ENCODE measurements at places on chromosomes 1 and 21.
A peak's percentile ranks its signal among the peaks of the same experiment; 100 is the strongest.

DNA sequence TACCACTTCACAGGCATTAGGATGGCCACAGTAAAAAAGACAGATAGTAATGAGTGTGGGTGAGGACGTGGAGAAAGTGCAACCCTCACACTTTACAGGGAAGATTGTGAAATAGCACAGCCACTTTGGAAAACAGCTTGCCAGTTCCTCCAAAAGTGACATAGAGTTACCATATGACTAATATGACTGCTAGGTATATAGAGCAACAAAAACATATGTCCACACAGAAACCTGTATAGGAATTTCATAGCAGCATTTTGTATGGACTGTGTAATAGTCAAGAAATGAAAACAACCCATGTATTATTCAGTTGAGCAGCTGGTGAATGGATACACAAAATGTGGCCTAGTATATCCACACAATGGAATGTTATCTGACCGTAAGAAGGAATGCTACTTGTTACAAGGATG lies 30.4 kb upstream of the LBR start:
- DNase-seq: no peak

- DNase-seq: no peak
These were observed 26.5 kb downstream of the CNIH4 start for GRCh38 chr1:224383218-224383617.

DNA sequence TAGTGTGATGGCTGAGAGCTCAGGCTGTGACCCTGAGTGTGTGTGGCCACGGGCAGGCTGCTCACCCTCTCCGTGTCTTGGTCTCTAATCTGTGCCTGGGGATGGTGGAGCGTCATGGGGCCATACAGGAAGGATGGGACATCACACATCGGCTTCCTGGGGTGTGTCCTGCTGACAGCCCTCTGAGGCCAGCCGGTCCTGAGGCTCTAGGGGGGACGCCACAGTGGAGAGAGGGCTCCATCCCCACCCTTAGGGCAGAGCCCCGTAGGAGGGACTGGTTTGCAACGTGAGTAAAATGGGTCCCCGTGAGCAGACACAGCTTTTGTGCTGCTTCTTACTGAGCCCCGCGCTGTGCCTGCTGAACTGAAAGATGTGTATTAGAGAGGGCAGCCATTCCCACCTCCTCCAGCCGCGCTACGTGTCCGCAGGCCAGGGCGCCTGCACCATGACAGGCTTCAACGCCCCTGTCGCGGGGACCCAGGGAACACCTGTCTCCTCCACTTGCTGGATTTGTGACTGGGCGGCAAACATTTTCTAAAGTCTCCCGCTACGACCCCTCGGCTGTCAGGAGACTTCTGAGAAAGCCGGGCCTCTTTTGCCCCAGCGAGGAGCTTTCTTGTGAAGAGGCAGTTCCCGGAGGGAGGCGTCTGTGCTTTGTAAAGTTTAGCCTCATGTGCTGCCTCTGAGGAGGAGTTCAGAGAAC lies 8.1 kb downstream of the COL18A1 start:
- DNase-seq: no peak

DNA sequence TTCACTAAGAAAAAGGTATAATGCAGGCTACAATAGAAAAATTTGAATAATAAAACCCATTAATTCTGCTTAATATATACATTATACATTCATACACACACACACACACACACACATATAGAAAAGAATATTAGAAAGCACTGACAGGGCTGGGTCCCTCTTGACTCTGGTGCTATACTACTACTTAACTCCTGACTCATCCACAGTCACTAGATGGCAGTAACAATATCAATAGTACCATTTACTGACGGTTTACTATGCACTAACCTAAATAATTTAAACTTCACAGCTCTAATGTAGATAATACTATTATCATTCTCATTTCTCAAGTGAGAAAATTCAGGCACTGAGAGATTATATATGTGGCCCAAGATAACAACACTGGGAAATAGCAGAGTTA lies 87.5 kb downstream of the COP1 start:
- no peak for DNase-seq

DNA sequence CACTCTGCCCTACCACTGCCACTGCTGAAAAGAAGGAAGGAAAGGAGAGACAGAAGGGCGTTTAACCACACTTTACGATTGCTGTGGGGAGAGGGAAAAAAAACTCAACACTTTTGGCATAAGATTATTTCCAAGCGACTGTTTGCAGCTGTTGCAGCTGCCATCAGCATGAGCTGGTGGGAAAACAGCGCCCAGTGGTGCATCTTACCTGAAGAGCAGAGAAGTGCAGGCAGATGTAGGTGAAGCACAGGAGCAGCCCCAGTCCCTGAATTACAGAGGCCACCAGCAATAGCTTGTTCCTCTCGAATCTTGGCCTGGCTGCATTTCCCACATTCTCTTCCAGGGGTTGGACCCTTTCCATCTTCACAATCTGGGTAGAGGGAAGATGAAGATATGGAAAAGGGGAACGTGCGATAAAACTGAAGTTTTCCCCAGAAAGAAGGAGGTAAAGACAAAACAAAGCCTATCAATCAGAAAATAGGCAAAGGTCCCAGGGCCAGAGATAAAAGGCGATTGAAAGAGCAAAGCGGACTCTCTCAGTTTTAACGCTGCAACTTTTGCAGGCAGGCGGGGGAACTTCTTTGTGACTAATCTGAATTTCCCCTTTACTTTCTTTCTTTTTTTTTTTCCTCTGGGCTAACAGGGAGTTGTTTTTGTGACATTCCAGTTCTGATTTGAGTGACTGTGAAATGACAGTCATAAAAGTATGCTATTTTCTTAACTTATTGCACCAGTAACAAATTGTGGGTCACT lies at the start of gene TNFSF4:
TSS of gene TNFSF4 (minus strand) at position 516 of the 753 bp plus-strand sequence. CDS start at position 361, 155 bp downstream.
- DNase-seq: no peak

DNA sequence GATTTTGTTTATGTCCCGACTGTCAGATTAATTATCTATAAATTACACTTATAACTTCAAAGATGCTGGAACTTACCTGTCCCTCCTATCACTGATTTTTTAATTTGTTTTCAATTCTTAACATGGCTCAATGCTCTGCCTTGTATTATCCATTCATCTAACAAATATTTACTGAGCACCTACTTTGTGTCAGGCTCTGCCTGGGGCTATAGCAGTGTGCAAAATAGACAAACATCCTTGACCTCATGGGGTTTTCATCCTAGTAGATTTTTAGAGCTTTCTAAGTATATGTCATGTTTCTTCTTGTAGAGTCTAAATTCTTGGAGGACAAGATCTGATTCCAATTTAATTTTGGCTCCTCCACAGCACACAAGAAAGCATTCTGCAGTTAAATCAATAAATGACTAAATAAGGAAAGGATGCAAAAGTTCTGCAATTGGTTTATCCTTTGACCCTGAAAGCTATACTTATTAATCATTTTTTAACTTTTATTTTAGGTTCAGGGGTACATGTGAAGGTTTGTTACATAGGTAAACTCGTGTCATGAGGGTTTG lies 10.8 kb upstream of the SMYD2 start:
- no peak for DNase-seq

- no peak for DNase-seq
These were observed 9.9 kb downstream of the SYNJ1 start for GRCh38 chr21:32717851-32718316.

DNA sequence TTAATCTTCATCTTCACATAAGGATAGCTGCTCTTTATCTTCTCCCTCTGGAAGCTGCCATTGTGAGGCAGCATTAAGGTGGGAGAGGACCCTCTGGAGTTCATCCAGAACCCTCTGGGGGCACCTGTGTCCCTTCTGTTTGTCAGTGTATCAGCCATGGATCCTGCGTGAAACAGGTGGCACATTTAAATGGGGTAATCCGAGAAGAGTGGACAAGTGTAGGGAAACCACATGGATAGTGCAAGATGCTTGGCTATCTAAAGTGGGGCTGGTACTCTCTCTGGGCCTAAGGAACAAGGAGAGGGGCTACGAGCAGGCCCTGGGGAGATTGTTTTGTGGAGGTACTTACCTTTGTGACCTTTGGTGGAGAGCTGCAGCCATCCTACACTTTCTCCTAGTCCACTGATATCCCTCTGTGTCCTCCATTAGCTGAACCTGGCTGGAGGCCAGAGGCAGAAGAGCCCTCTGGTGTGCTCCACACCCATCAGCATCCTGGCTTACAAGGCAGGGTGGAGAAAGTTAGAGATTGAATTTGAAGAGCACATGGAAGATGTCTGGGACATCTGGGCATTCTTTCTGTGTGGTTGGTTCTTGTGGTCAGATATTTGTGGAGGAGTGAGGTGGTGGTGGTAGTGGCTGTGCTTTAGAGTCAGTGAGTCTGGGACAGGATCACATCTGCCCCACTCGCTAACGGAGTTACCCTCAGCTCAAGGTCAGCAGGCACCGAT lies 117.7 kb downstream of the FGGY start:
- no peak for DNase-seq

GRCh38 chr1:185595835-185596667 lies 138.1 kb upstream of the HMCN1 start:
- DNase-seq: no peak

DNA sequence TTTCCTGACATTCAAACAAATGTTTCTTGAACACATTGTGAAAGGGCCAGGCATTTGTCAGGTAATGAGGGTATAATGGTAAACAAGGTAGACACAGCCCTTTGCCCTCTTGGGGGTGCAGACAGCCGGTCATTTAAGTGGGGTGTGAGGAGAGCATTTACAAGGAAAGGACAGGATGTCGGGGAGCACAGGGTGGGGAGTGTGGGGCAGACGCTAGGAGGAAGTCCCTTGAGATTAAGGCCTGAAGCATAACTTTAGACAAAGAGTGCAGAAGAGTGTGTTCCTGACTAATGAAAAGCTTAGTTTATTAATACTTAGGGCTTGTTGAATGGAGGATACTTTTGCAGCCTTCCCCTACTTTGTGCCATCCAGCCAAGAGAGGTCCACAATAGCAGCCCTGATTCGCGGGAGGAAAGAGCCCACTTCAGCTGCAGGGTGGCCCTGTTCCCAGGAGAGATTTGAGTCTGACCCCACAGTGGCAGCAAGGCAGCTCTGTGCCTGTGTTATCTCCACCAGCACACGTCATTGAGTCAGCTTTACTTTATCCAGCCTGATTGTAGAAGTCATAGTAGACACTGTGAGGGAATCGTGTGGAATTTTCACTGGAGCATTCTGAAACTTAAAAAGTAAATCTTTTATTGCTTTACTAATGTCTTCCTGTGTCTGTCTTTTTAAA lies 35.1 kb downstream of the MPZL1 start:
- DNase-seq: no peak

- DNase-seq: no peak
These were observed 34.7 kb downstream of the CHD5 start for GRCh38 chr1:6145396-6145750.

- peak; percentile 29 for DNase-seq
These were observed 15.1 kb downstream of the BLACAT1 start for GRCh38 chr1:205440476-205441317.

Measured in activated naive CD4-positive, alpha-beta T cell (primary cell).